Activated CD4-positive, alpha-beta memory T cell treated with anti-CD3 and anti-CD28 coated beads, Interleukin-2, amount 10 ng/mL, durations not matched to agents 7 days and 5 days (primary cell): ENCODE measurements at places on chromosomes 2 and 18. TPM values are rescaled to one million over a fixed set of nuclear protein-coding genes. Genes with fewer than 3 reads are reported as not detected.
A peak's percentile ranks its signal among the peaks of the same experiment; 100 is the strongest.

- no peaks in the 10 kb centered on the region for H3K36me3 ChIP-seq
- H3K27ac ChIP-seq: no peak overlapping the region
- no peak for DNase-seq
These were observed 125.9 kb upstream of the RNF152 start for GRCh38 chr18:62018759-62019041.

- no peaks in the 10 kb centered on the region for H3K36me3 ChIP-seq
- no peak for DNase-seq
- H3K4me3 ChIP-seq: no peak overlapping the region
- H3K27ac ChIP-seq: no peak overlapping the region
- peaks cover 3% of the 10 kb centered on the region for H3K4me1 ChIP-seq
- H3K27me3 ChIP-seq: peaks cover 10% of the 10 kb centered on the region
These were observed 7.9 kb upstream of the SIGLEC15 start for GRCh38 chr18:45817543-45817942.

The ATP8B1 gene
- not detected for total RNA-seq

- no peaks in the 10 kb centered on the region for H3K4me1 ChIP-seq
- no peak overlapping the region for H3K4me3 ChIP-seq
- no peaks in the 10 kb centered on the region for H3K27me3 ChIP-seq
- H3K36me3 ChIP-seq: no peaks in the 10 kb centered on the region
These were observed 337.1 kb upstream of the MAP2 start for GRCh38 chr2:209086761-209087160.

DNA sequence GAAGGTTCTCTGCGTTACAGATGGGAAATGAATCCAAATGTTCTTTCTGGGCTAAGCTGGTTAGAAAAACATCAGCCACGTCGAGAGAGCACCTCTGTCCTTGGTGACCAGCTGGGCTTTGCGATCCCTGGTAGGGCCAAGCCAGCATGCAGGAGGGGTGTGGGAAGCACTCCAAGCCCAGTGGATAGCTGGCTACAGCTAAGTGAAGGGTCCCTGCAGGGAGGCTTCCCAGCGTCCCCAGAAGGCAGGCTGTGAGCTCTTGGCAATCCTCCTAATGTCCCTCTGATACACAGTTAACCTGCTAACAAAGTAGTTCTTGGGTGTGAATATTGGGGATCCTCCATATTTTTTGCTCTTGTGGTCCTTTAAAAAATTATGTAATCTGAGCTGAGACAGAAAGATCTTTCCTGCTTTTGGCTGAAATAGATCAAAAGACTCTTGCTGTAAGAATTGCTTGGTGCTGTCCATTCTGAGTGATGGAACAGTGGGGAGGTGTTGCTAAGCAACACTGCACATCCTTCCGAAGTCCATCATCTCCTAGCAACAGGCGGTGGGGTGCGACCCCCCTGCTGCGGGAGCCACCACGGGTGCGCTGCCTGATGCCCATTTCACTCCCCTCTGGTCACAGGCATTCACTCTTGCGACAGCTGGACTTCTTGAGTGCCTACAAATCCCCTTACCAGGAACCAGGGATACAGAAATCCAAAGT, 88.5 kb upstream of the UXS1 start:
- no peaks in the 10 kb centered on the region for H3K36me3 ChIP-seq
- H3K27ac ChIP-seq: no peak overlapping the region
- H3K4me3 ChIP-seq: no peak overlapping the region
- H3K4me1 ChIP-seq: no peaks in the 10 kb centered on the region
- H3K27me3 ChIP-seq: peaks cover 11% of the 10 kb centered on the region
- no peak for DNase-seq

The FBXO15 gene
- total RNA-seq: 1.1 TPM

DNA sequence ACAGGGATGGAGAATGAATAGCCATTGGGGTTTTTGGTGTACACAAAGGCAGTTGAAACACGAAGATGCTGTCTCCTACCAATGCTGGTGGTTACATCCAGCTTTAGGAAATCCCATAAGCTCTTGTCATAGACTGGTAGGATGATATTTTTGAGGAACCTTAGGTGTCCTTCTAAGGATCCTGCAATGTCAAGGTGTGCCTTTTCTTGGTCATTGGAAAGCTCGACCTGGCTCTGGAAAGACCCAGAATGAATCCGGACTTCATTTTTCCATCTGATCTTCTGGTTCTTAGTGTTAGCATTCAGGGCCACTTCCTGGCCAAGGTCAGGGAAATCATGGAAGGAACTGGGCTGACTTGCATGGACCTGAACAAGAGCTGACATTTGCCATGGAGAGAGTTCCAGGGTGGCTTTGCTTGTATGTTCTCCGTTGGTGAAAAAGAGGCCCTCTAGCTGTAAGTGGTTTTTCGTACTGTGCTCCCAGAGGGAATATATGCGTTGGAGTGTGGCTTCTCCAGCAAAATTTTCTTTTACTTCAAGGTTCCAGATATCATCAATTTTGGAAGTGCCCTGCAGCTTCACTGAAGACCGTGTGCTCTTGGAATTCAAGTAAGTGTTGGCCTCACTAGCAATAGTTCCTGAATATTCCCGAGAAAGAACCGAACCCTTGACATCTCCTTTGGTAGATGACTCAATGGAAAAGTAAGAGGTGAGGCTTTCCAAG, 38.0 kb downstream of the APOB start:
- no peak overlapping the region for H3K27ac ChIP-seq

GRCh38 chr2:97656905-97657587, 6.8 kb downstream of the ACTR1B start:
- no peaks in the 10 kb centered on the region for H3K27me3 ChIP-seq
- no peak overlapping the region for H3K4me3 ChIP-seq
- no peak overlapping the region for H3K27ac ChIP-seq
- H3K4me1 ChIP-seq: peaks cover 17% of the 10 kb centered on the region
- no peak for DNase-seq
- peaks cover 47% of the 10 kb centered on the region for H3K36me3 ChIP-seq

- no peak overlapping the region for H3K4me3 ChIP-seq
- H3K36me3 ChIP-seq: no peaks in the 10 kb centered on the region
- H3K27me3 ChIP-seq: no peaks in the 10 kb centered on the region
- no peaks in the 10 kb centered on the region for H3K4me1 ChIP-seq
These were observed 508.5 kb downstream of the PID1 start for GRCh38 chr2:228762565-228762964.

DNA sequence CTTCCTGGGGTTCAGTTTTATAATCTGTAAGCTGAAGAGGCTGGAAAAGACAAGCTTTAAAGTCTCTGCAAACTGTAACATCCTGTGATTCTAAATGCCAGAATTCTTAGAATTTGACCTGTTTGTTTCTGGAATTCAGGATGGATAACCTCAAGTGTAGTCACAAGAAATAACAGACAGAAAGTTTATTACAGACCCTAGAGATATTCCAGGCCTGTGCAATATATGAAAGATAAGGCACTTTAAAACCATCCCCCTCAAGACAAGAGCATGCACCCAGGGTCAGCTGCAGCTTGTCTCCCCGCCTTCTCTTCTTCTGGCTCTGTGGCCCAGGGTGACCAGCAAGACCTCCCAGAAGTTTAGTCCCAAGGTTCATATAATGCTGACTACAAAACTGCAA, 298.7 kb upstream of the ACVR2A start:
- H3K4me1 ChIP-seq: peaks cover 29% of the 10 kb centered on the region
- H3K36me3 ChIP-seq: no peaks in the 10 kb centered on the region
- H3K27ac ChIP-seq: no peak overlapping the region
- H3K4me3 ChIP-seq: no peak overlapping the region

GRCh38 chr2:136212426-136213378, 94.8 kb upstream of the CXCR4 start:
- no peaks in the 10 kb centered on the region for H3K36me3 ChIP-seq
- peak; percentile 34 for DNase-seq
- no peak overlapping the region for H3K4me3 ChIP-seq
- peaks cover 18% of the 10 kb centered on the region for H3K4me1 ChIP-seq

GRCh38 chr2:174157053-174157452, 91.3 kb downstream of the OLA1 start:
- H3K4me3 ChIP-seq: no peak overlapping the region
- peaks cover 4% of the 10 kb centered on the region for H3K4me1 ChIP-seq
- no peak overlapping the region for H3K27ac ChIP-seq

- peaks cover 3% of the 10 kb centered on the region for H3K36me3 ChIP-seq
- H3K27me3 ChIP-seq: no peaks in the 10 kb centered on the region
- peak; percentile 59 for DNase-seq
- peak overlapping the region; percentile 49 for H3K4me3 ChIP-seq
These were observed 252.9 kb downstream of the PRKCE start for GRCh38 chr2:45904267-45904945.

GRCh38 chr18:59686260-59686659, 11.0 kb downstream of the CCBE1 start:
- H3K27ac ChIP-seq: no peak overlapping the region
- H3K4me1 ChIP-seq: no peaks in the 10 kb centered on the region
- no peak overlapping the region for H3K4me3 ChIP-seq
- no peak for DNase-seq

The POTEJ gene
- not detected for total RNA-seq

DNA sequence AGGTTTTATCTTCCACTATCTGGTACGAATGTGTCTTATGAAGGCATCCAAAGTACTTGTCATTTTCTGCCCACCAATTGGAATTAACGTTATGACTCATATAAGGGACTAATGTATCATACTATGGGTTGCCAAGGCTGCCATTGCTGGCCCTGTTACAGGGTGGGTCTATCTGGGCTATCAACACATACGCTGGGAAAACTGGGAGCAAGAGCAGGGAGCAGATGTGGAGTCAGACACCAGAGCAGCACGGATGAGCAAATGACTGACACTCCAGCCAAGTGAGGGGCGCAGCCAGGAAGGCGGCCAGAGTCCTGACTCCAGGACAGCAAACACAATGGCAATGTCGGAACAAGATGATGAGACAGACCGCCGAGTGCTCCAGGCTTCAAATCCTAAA, 145.9 kb downstream of the COPS8 start:
- H3K4me3 ChIP-seq: no peak overlapping the region
- no peak overlapping the region for H3K27ac ChIP-seq
- H3K27me3 ChIP-seq: peaks cover 13% of the 10 kb centered on the region
- no peak for DNase-seq

DNA sequence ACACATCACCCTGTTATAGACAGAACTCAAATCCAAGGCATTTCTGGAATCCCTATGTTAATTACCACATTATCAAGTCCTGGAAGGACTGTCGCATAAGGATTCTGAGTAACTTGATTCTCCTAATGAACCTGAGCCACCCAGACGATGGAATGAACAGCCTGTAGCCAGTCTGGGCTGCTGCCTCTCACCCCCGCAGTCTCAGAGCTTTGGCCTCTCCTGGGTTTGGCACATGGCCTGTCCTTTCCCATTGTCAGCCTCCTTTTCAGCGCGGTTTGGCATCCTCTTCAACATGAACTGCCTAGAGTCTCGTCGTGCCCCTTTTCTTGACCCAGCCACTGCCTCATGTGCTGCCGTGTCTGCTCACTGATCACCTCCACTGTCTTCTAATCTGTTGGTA, 147.6 kb downstream of the SLC8A1 start:
- no peaks in the 10 kb centered on the region for H3K4me1 ChIP-seq
- no peaks in the 10 kb centered on the region for H3K36me3 ChIP-seq
- no peak for DNase-seq

GRCh38 chr2:217231212-217231611, 371.3 kb upstream of the TNP1 start:
- H3K27ac ChIP-seq: no peak overlapping the region
- H3K36me3 ChIP-seq: no peaks in the 10 kb centered on the region
- no peak for DNase-seq
- H3K4me3 ChIP-seq: no peak overlapping the region
- peaks cover 15% of the 10 kb centered on the region for H3K27me3 ChIP-seq

The CAVIN2 gene
- total RNA-seq: not detected

- no peaks in the 10 kb centered on the region for H3K4me1 ChIP-seq
- H3K4me3 ChIP-seq: no peak overlapping the region
- H3K27ac ChIP-seq: no peak overlapping the region
- H3K27me3 ChIP-seq: peaks cover 18% of the 10 kb centered on the region
- H3K36me3 ChIP-seq: no peaks in the 10 kb centered on the region
These were observed 87.0 kb upstream of the SPATS2L start for GRCh38 chr2:200219309-200220113.

The UGT1A3 gene
- total RNA-seq: not detected

DNA sequence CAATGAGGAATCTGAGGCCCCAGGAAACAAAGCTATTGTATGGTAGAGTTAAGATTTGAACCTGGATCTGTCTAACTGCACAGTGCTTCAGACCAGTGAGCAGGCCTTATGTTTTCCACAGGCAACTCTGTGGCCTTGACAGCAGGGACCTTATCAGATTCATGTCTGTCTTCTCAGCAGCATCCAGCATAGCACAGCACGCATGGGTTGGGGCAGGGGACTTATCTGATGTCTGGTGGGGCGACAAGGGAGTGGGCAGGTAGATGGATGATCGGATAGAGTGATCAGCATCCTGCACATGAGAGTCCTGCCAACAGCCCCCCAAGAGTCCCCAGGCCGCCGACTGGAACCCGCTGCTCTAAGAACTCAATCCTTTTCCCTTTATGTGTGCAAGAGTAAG, 28.7 kb upstream of the KCNF1 start:
- H3K4me3 ChIP-seq: no peak overlapping the region
- DNase-seq: no peak
- no peaks in the 10 kb centered on the region for H3K4me1 ChIP-seq
- H3K27me3 ChIP-seq: no peaks in the 10 kb centered on the region
- no peak overlapping the region for H3K27ac ChIP-seq

The GPR39 gene
- not detected for total RNA-seq

DNA sequence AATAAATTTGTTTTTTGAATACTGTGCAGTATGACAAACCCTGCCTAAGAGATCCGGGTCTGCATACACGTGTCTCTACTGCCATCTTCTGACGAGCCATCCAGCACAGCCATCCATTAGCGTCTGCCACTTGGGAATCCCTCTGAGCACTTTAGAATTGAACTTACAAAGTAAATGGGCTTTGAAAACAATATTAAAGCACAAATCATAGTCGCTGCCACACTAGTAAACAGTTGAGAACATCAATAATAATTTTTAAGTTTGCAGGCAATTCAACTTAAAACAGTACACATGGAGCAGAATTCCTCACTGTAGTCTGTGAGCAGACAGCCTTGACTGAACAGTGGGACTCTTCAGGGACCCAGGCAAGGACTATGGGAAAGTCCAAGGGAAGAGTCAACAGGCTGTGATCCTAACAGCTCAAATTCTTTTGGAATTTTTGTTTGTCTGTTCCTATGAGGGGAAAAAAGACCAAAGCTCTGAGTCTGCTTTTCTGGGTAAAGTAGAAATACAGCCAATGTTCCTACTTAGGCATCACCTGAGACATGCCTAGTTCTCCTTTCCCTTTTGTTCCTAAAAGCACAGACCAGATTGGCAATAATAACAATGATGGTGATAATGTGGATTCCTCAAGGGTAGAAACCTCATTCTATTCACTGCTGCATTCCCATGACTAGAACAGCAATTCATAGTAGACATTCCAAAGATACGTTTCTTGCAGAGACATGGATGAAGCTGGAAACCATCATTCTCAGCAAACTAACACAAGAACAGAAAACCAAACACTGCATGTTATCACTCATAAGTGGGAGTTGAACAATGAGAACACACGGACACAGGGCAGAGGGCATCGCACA, 92.9 kb downstream of the MREG start:
- peaks cover 23% of the 10 kb centered on the region for H3K4me1 ChIP-seq
- peak; percentile 63 for DNase-seq
- H3K27me3 ChIP-seq: peaks cover 8% of the 10 kb centered on the region

The ZNF892 gene
- total RNA-seq: 3.2 TPM
